SJSA1 (cell line): ENCODE measurements at places on chromosomes 7 and 10. TPM values are rescaled to one million over a fixed set of nuclear protein-coding genes. Genes with fewer than 3 reads are reported as not detected.

DNA sequence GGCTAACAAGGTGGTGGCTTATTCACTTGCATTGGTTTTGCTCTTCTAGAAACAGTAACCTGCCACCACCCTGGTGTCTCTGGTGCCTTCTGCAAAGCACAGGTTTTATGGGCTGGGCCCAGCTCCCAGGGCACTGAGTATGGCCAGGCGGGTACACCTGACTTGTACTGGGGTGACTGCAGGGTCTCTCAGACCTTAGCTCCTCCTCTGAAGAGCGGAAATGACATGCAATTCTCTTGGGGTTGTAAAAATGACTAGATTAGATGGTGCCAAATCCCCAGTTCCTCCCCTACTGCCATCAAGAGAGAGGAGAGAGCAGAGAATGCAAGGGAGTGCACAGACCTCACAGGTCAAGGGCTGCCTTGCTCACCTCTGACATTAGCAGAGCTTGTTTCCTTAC is 14.7 kb downstream of the ESYT2 start:
- DNase-seq: no peak

- no peak for DNase-seq
These were observed 418.7 kb downstream of the MAGI2 start for GRCh38 chr7:79034730-79035129.

DNA sequence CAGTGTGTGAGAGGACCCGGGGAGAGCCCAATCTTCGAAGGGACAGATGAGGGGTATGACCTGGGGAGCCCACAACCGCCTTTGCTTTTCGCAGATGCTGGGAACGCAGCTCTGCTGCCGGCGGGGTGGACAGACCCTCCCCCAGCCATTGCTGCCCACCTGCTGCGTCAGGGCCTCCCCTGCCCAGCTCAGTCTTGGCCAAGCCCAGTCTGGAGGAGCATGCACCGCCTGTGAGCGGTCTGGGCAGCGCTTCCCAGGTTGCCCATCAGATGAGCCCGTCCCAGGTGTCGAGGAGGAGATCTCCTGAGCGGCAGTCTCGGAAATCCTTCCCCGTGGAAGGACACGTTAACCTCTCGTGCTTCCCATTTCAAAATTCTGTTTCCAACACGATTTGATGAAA is 17.3 kb upstream of the AP5Z1 start:
- no peak for DNase-seq

DNA sequence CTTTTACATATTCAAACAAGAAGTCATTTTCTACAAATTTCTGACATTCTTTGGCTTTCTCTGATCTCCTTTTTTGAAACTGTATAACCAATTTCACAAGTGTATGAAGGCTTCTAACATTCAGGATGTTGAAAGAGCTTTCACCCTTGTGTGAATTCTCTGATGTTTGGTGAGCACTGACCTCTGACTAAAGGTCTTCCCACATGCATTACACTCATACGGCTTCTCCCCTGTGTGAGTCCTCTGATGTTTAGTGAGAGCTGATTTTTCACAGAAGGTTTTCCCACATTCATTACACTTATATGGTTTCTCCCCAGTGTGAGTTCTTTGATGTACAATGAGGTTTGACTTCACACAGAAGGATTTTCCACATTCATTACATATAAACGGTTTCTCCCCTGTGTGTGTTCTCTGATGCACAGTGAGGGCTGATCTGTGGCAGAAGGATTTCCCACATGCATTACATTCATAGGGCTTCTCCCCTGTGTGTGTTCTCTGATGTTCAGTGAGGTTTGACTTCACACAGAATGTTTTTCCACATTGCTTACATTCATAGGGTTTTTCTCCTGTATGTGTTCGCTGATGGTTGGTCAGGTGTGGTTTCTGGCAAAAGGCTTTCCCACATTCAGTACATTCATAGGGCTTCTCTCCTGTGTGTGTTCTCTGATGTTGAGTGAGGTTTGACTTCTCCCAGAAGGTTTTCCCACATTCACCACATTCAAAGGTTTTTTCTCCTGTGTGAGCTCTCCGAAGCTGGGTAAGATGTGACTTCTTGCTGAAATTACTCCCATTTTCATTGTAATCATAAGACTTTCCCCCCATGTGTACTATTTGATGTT is 25.7 kb downstream of the ZNF248 start:
- DNase-seq: no peak

PTPRN2 gene
- total RNA-seq: 1.2 and 2.1 TPM in 2 replicates

DNA sequence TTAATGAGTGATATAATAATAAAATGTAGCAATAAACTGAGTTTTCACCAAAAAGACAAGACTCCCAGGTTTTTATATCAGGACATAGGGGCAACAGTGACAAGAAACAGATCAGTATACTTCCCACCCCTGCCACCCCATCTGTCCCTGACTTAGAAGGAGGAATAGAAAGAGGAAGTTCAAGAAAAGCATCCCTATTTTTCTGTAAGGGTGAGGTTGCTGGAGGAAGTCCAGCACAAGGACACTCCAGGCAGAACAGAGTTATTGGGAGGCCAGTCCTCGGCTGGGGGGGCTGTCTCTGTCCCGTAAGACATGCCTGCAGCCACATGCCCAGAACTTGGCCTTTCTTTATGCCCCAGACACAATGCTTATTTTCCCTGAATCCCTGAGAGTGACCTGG is 16.5 kb upstream of the TLX1 start:
- DNase-seq: no peak

DNA sequence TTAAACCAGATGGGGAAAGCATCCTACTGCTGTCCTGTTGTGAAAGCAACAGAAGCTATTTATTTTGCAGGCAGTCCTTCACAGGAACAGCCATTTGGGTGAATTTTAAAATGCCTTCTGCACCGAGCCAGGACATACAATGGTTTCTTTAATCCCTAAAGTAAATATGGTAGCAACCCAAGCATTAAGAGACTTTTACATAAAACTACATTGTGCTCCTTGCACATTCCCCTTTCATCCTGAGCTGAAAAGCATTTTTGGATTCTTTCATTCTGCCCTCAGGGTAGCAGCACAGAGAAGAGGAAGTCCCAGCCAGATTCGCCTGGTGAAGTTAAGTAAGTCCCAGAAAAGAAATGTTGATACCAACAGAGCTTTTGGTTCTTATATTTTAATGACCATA is 84.0 kb upstream of the FAM3C start:
- no peak for DNase-seq

STK31 gene
- 0.06 and 0.58 TPM in 2 replicates for total RNA-seq

DNA sequence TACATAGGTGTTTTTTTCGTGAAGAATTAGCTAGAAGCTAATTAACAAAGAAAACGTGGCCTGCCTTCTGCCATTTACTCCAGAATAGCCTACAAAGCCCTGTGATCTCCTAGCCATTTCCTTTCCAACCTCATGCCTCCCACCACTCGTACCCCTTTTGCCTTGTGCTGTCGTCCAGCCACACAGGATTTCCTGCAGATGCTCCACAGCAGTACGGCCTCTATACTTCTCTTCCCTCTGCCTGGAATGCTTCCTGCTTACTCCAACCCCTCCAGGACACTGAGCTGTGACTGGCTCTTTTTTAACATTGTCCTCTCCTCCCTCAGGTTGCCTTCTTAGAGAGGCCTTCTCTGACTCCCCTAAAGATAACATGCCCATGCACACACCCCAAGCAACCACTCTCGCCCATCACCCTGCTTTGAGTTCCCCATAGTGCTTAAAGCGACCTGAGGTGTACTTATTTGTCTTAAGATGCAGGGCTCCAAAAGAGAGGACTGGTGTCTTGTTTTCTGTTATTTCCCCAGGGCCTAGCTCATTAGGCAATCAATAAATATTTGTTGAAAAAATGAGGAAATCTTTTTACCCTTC is 32.7 kb downstream of the STK17A start:
- no peak for DNase-seq

- no peak for DNase-seq
These were observed 72.5 kb upstream of the GSDME start for GRCh38 chr7:24829787-24830186.

- no peak for DNase-seq
These were observed 49.1 kb downstream of the STAM start for GRCh38 chr10:17693009-17693408.

DMBT1 gene
- total RNA-seq: not detected in 2 replicates

DNA sequence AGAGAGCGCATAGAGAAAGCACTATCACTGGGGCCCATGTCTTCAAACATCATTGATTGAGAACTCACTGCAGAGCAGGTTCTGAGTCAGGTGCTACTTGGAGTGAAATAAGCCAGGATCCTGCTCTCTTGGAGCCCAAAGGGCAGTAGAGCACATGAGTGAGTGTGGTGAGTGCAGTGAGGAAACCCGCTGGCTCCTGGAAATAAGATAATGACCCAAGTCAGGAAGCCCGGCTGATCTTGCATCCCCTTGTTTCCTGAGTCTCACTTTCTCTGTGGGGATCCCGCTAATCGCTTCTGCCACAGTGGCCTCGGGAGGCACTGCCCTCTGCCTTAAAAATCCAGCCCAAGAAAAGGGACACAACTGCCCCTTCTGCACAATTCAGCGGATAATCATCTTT is 7.1 kb upstream of the FAM107B start:
- DNase-seq: no peak

GIMAP4 gene
- not detected in 2 replicates for total RNA-seq

DNA sequence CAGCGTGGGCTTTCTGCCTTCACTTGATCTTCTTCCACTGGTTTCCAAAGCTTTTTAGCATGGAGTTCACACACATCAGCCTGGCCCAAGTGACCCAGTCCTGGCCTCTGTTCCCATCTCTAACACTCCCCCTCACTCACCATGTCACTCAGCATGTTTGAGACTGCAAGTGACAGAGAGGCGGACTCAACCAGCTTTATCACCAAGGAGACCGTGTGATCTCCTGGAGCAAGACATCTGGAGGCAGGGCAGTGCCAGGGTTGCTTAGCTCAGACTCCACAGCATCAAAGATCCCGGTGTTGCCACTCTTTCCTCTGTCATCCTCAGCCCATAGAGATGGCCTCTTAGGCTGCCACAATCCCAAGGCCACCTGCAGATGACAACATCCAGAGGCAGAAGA is 39.4 kb downstream of the FAM241B start:
- no peak for DNase-seq

- no peak for DNase-seq
These were observed 97.9 kb upstream of the FZD8 start for GRCh38 chr10:35739998-35740397.

DNA sequence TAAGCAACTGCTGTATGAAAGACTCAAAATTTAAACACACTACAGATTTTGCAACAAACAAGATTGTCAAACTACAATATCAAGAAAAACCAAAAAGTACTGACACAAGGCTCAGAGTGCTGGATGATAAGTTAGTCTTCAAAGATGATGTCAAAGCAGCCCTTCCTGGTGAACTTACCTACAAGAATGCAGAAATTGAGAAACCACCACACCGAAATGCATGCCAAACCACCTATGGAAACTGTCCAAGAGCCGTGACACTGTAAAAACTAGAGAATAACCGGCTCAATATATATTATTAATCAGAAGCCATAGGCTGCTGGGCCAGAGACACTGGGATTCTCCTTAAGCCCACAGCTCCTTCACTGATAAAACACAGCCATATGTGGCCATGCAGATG is 25.3 kb downstream of the DENND11 start:
- no peak for DNase-seq

HK1 gene
- total RNA-seq: 50.0 and 53.1 TPM in 2 replicates

- peak; percentile 90 for DNase-seq
These were observed 2.3 kb downstream of the HOXA10 start for GRCh38 chr7:27171637-27172314.

- no peak for DNase-seq
These were observed 297.7 kb downstream of the CCDC3 start for GRCh38 chr10:12703813-12704212.

GRCh38 chr10:132138133-132138532 is 48.6 kb upstream of the DPYSL4 start:
- no peak for DNase-seq
